Activated CD4-positive, alpha-beta memory T cell treated with anti-CD3 and anti-CD28 coated beads for 36 hours (primary cell): ENCODE measurements at places on chromosomes 1 and 21. TPM values are rescaled to one million over a fixed set of nuclear protein-coding genes. Genes with fewer than 3 reads are reported as not detected.

PGLYRP3 gene
- total RNA-seq = not detected

MTMR11 gene
- total RNA-seq = 1.7 TPM

FBLIM1 gene
- 0.05 TPM for total RNA-seq

FHAD1 gene
- total RNA-seq = not detected

GRCh38 chr1:92291372-92291999 is 7.3 kb downstream of the GLMN start:
- DNase-seq = no peak
- H3K4me1 ChIP-seq = peaks cover 7% of the 10 kb centered on the region
- no peak overlapping the region for H3K4me3 ChIP-seq
- H3K36me3 ChIP-seq = peaks cover 41% of the 10 kb centered on the region

DNA sequence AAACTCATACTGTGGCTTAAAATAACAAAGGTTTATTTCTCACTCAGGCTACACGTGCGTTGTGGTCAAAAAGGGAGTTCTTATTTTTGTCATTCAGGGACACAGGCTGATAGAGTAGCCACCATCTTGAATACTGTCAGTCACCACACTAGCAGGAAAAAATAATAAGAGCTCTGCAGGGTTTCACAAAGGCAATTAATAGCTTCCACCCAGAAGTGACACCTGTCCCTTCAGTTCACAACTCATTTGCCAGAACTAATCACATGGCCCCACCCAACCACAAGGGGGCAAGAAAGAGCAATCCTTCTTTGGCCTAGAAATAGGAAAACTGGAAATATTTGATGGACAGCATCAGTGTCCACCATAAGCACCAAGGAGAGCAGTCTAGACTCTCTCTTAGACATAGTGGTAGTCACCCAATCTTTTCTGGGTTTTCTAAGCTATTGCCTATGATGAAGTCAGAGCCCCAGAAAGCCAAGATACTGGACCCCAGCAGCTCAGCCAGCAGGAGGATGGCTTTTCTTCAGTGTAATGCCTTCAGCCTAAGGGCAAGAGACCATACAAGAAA is 8.2 kb downstream of the HAPLN2 start:
- no peak overlapping the region for H3K4me3 ChIP-seq
- H3K27ac ChIP-seq = no peak overlapping the region
- H3K4me1 ChIP-seq = peaks cover 10% of the 10 kb centered on the region
- peak; percentile 49 for DNase-seq

DNA sequence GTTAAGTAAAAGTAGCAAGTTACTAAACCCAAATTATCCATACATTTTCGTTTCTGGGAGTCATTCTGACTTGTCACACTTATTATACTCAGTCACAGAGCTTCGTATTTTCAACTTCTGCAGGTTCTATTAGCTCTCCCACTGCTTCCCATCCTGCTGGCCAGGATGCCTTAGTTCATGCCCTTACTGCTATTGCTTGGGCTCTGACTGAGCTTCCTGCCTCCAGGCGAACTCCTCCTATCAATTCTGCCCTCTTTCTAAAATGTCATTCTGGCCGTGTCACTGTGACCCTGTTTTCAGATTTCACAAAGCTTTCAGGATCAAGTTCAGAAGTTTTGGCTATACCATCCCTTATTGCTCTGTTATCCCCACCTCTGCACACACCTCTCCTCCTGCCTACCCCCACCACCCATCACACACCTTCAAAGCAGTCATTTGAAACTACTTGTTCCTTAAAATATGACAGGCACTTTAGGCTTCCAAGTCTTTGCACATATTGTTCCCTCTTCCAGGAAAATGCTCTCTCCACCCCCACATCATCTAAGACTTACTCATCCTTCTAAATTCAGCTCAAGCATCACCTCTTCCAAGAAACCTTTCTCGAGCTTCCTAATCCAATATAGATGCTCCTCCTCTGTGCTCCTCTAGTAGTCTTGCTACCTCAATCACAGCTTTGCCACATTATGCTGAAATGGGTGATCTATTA is 278.0 kb downstream of the BRINP2 start:
- no peaks in the 10 kb centered on the region for H3K4me1 ChIP-seq
- H3K36me3 ChIP-seq = no peaks in the 10 kb centered on the region
- no peak overlapping the region for H3K27ac ChIP-seq
- H3K27me3 ChIP-seq = no peaks in the 10 kb centered on the region
- H3K4me3 ChIP-seq = no peak overlapping the region

- no peaks in the 10 kb centered on the region for H3K27me3 ChIP-seq
- DNase-seq = peak; percentile 77
- peaks cover under 1% of the 10 kb centered on the region for H3K36me3 ChIP-seq
- peaks cover 13% of the 10 kb centered on the region for H3K4me1 ChIP-seq
- H3K27ac ChIP-seq = peak overlapping the region; percentile 75
These were observed 37.3 kb downstream of the IFNAR1 start for GRCh38 chr21:33362044-33362555.

- H3K4me3 ChIP-seq = no peak overlapping the region
- no peaks in the 10 kb centered on the region for H3K27me3 ChIP-seq
- no peaks in the 10 kb centered on the region for H3K4me1 ChIP-seq
- no peaks in the 10 kb centered on the region for H3K36me3 ChIP-seq
- DNase-seq = no peak
These were observed 158.2 kb downstream of the PBX1 start for GRCh38 chr1:164716992-164717703.

DNA sequence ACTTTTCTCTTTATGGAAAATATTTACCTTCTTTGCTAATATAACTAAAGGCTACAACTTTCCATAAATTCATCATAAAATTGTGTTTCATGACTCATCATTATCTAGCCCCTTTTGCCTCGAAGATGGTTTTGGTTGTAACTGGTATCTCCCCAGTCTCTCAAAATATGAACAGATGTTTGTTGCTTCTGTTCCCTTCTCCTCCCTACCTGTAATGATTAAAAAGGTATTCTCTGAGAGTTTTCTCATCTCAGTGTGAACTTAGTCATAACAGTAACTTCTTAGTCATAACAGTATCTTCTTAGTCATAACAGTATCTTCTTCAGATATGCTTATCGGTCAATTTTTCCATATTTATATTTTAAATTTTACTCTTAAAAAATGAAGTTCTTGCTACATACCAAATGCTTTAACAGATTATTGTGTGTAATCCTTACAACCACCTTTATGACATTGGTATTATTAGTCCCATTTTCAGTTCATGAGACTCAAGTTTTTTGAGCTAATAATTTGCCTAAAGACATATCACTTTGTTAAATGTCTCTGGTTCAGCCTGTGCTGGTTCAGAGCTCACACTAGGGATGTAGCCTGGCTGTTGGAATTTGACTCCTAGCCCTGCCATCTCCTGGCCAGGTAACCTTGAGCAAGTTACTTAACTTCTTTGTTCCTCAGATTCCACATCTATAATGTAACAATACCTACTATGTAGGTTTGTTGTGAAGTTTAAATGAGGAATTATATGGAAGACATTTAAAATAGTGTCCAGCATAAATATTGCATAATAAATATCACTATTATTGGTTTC is 32.6 kb downstream of the ATP1B1 start:
- H3K27me3 ChIP-seq = no peaks in the 10 kb centered on the region
- no peak overlapping the region for H3K4me3 ChIP-seq
- DNase-seq = no peak
- peak overlapping the region; percentile 14 for H3K27ac ChIP-seq

GRCh38 chr1:2238361-2239012 is 10.4 kb downstream of the SKI start:
- no peaks in the 10 kb centered on the region for H3K27me3 ChIP-seq
- H3K4me1 ChIP-seq = peaks cover 95% of the 10 kb centered on the region
- no peak overlapping the region for H3K4me3 ChIP-seq

DNA sequence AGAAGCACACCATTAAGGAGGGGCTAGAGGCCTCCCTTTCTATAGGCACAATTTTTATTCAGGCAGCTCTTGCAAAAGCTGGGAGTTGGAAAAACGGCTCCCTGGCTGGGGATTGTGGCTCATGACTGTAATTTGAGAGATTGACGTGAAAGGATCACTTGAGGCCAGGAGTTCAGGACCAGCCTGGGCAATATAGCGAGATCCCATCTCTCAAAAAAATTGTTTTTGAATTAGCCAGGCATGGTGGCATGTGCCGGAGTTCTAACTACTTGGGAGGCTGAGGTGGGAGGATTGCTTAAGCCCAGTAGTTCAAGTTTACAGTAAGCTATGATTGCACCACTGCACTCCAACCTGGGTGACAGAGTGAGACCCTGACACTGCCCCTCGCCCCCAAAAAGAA is 23.9 kb upstream of the NRDC start:
- H3K4me1 ChIP-seq = no peaks in the 10 kb centered on the region
- H3K27ac ChIP-seq = no peak overlapping the region
- no peak for DNase-seq
- no peak overlapping the region for H3K4me3 ChIP-seq
- no peaks in the 10 kb centered on the region for H3K36me3 ChIP-seq
- H3K27me3 ChIP-seq = peaks cover 11% of the 10 kb centered on the region

DNA sequence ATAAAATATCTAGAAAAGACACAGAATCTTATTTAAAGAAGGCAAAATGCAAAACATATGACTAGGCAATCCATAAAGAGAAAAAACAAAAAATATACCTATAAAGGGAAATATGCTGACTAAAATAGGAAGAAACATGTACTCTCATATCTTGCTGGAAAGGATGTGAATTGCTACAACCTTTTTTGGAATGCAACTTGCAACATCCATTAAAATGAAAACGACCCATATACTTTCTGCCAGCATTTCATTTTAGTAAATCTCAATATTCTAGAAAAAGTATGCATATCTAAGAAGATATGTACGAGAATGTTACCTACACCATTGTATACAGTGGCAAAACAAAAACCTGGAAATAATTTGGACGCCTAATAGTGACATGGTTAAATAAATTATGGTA is 56.6 kb downstream of the EDEM3 start:
- no peak for DNase-seq
- no peak overlapping the region for H3K4me3 ChIP-seq
- H3K27ac ChIP-seq = no peak overlapping the region
- peaks cover 25% of the 10 kb centered on the region for H3K36me3 ChIP-seq
- H3K27me3 ChIP-seq = no peaks in the 10 kb centered on the region

GRCh38 chr1:237012788-237013383 is 8.6 kb upstream of the MT1HL1 start:
- no peak for DNase-seq
- H3K27me3 ChIP-seq = peaks cover 3% of the 10 kb centered on the region
- no peak overlapping the region for H3K27ac ChIP-seq

DNA sequence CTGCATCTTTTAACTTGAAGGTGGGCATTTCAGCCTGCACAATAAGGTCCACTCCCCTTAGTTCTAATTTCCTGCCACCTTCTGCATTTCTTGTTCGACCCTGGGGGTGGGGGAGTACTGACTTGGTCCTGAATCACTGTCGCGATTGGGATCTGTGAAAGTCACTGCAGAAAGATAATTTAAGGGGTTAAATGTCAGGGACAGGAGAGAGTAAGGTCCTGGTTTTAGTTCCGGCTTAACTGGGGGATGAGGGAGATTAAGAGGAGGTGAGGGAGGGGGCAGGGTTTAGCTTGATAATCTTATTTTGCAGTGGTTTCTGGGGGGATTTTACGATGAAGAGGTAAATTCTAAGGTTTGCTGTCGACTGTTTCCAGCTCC is 128.1 kb downstream of the MRPS6 start:
- H3K36me3 ChIP-seq = no peaks in the 10 kb centered on the region
- no peak for DNase-seq
- peak overlapping the region; percentile 46 for H3K4me3 ChIP-seq
- no peak overlapping the region for H3K27ac ChIP-seq
- peaks cover 28% of the 10 kb centered on the region for H3K4me1 ChIP-seq

DNA sequence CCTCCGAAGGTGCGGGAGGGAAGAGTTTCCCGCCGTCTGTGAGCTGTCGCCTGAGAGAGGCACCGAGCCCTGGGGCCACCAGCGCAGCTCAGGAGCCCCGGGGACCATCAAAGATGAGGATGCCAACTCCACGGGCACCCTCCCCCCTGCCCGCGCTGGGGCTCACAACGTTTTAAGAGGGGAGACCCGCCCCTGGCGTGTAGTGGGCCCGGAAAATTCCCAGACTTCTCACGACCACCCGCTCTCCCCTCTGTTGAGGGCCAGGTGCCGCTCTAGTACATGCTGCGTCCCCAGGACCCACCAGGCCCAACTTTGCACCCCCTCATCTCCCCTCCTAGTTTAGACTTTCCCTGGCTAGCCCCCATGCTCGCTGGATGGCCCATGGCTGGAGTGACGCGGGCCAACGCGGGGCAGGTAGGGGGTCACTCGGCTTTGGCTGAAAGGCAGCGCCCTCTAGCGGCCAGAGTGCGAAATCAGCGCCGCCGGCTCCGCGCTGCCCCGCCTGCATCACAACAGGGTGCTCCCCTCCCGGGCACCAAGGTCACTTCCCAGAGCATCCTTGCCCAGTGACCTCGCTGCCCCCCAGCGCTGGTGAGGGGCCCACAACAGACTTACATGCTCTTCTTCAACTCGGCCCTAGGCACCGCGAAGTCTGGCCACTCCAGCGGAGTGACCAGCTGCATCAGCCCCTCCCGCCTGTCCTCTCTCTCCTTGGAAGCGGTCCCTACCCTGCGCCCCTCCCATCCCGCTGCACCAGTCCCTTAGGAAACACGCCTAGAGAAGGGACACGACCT is 1.8 kb downstream of the CD160 start:
- no peak overlapping the region for H3K4me3 ChIP-seq
- no peaks in the 10 kb centered on the region for H3K36me3 ChIP-seq
- H3K4me1 ChIP-seq = peaks cover 19% of the 10 kb centered on the region
- H3K27me3 ChIP-seq = peaks cover 21% of the 10 kb centered on the region
- no peak overlapping the region for H3K27ac ChIP-seq
